ENCODE measurements at places on chromosomes 12 and 14. TPM values are rescaled to one million over a fixed set of nuclear protein-coding genes. Genes with fewer than 3 reads are reported as not detected.

GRCh38 chr12:52686756-52687487, 6.7 kb upstream of the KRT1 start:
- H3K36me3 ChIP-seq, result no peaks in the 10 kb centered on the region
- DNase-seq, result no peak

DNA sequence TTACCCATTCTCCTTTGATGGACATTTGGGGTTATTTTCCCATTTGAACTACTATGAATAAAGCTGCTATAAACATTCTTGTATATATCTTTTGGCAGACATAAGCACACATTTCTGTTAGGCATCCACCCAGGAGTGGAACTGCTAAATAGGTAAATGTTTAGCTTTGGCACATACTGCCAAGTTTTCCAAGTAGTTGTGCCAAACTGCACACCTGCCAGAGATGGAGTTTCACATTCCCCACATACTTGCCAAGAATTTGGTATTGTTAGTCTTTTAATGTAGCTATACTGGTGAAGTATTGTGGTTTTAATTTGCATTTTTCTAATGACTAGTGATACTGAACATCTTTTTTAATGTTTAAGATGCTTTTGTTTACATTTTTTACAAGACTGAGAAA, 201.0 kb downstream of the GXYLT1 start:
- no peaks in the 10 kb centered on the region for H3K27me3 ChIP-seq
- DNase-seq, result no peak
- H3K27ac ChIP-seq, result no peak overlapping the region
- H3K4me3 ChIP-seq, result no peak overlapping the region
- no peaks in the 10 kb centered on the region for H3K4me1 ChIP-seq

DNA sequence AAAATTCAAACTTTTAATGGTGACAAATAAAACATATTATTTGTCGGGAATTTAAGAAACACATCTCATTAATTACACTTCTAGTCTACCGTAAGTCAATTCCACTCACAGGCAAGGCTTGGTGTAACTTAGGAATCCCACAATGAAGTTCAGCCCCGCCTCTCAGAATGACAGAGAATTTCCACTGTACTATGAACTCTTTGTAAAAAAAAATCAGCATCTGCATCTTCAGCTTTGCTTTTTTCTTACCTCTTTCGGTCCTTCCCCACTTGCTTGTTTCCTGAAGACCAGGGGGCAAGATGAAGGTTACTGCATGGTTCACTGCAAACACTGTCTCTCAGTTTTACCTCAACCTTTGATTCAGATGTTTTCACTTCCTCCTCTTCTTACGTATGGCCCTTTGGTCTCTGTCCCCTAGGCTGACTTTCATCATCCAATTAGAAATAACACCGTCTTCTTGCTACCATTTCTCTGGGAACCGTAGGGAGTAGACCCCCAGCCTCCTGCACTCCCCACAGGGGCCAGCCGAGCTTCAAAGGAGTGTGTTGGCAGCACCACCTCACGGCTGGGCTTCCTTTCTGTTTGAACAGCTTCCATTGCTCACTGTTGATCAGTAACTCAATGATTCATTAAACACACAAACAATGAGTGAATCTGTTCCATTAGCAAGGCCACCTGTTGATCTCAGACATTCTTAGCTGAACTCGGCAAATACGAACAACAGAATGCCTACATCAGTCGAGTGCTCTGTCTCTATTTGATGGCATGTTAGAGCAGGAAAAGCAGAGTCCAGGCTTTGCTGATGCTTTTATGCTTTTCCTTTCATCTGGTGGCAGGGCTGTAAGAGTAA, 343.0 kb downstream of the BMP4 start:
- H3K27ac ChIP-seq, result peak overlapping the region; percentile 12
- H3K4me1 ChIP-seq, result peaks cover 3% of the 10 kb centered on the region
- DNase-seq, result peak; percentile 90
- no peak overlapping the region for H3K4me3 ChIP-seq
- no peaks in the 10 kb centered on the region for H3K36me3 ChIP-seq

GRCh38 chr12:113092607-113093408, 36.3 kb downstream of the DTX1 start:
- H3K4me1 ChIP-seq, result no peaks in the 10 kb centered on the region
- H3K36me3 ChIP-seq, result no peaks in the 10 kb centered on the region
- H3K27me3 ChIP-seq, result peaks cover 8% of the 10 kb centered on the region
- DNase-seq, result no peak
- H3K4me3 ChIP-seq, result no peak overlapping the region
- no peak overlapping the region for H3K27ac ChIP-seq

DNA sequence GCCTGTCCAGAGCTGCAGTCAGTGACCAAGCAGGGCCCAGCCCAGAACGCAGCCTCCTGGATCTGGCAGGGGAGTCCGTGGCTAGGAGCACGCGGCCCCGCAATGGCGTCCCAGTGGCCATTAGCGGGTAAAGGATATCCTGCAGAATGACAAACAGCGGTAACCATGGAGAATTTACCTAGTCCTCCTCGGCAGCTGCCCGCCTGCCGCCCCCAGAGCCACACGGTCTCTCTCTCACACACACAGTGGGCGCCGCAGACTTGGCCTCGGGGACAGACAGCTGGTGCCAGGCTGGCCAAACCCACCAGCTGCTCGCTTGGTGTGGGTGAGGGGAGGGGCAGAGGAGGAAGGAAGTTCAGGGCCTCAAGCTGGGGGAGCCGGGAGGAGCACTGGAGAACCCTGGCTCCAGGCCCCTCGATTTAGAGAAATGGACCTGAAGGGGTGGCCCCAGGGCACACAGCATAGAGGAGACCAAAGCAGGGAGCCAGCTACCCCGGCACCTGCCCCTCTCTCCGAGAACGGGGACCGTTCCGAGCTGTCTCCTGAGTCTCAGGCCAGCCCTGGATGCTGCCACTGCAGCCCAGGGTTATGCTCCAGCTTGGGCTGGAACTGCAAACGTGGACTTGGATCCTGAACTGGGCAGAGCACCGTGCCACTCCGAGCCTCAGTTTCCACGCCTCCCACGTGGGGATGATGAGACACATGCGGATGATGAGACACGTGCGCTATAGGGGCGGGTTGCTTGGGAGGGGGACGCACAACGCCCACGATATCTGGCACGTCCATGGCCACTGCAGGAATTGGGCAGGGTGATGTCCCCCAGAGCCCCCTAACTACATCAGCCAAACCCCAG, 3.4 kb downstream of the CDK2AP1 start:
- no peak for DNase-seq
- H3K4me1 ChIP-seq, result peaks cover 17% of the 10 kb centered on the region
- H3K27ac ChIP-seq, result 0 out of 2 replicates have a peak overlapping the region, but pooled peaks have one; percentile 5
- no peaks in the 10 kb centered on the region for H3K27me3 ChIP-seq
- peaks cover 34% of the 10 kb centered on the region for H3K36me3 ChIP-seq

GRCh38 chr12:65965358-65965757, 141.1 kb downstream of the HMGA2 start:
- H3K36me3 ChIP-seq, result peaks cover 5% of the 10 kb centered on the region
- peaks cover 10% of the 10 kb centered on the region for H3K4me1 ChIP-seq
- no peak overlapping the region for H3K27ac ChIP-seq

DNA sequence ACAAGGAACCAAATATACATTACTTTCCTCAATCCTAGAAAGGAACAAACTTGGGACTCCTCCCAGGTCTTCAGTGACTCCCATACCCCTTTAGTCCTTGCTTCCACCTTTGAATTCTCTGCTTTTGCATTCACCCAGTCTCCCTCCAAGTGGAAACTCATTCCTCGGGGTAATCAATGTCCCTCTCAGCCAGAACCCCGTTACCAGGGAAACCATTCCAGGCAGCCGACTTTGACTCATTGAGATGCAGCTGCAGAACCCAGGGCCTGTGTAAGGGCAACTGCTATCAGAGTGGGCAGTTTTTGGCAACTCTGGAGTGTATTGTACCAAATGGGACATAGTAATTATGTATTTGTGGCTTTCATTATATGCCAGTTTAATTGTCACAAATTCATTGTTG, 186.2 kb downstream of the NRXN3 start:
- H3K4me1 ChIP-seq, result no peaks in the 10 kb centered on the region
- no peak overlapping the region for H3K27ac ChIP-seq
- H3K36me3 ChIP-seq, result no peaks in the 10 kb centered on the region
- H3K4me3 ChIP-seq, result no peak overlapping the region
- H3K27me3 ChIP-seq, result no peaks in the 10 kb centered on the region

Gene BHLHE41
- 0.72 TPM for total RNA-seq
